ENCODE measurements at places on chromosomes 7 and 10.

DNA sequence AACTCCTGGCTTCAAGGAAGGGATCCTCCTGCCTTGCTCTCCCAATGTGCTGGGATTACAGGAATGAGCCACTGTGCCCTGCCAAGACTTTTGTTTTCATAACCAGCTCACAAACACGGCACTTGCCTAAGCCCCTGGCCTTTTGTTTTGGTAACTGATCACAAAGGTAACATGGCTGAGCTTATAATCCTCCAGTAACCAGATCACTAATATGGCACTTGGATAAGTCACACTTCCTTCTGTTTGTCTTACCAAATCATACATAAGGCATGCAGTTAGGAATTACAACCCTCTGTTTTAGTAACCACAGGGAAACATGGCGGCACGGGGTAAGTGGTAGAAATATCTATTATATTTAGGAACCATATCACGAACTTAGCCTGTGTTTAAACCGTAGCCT lies 577.1 kb downstream of the CALN1 start:
- DNase-seq: no peak

DNA sequence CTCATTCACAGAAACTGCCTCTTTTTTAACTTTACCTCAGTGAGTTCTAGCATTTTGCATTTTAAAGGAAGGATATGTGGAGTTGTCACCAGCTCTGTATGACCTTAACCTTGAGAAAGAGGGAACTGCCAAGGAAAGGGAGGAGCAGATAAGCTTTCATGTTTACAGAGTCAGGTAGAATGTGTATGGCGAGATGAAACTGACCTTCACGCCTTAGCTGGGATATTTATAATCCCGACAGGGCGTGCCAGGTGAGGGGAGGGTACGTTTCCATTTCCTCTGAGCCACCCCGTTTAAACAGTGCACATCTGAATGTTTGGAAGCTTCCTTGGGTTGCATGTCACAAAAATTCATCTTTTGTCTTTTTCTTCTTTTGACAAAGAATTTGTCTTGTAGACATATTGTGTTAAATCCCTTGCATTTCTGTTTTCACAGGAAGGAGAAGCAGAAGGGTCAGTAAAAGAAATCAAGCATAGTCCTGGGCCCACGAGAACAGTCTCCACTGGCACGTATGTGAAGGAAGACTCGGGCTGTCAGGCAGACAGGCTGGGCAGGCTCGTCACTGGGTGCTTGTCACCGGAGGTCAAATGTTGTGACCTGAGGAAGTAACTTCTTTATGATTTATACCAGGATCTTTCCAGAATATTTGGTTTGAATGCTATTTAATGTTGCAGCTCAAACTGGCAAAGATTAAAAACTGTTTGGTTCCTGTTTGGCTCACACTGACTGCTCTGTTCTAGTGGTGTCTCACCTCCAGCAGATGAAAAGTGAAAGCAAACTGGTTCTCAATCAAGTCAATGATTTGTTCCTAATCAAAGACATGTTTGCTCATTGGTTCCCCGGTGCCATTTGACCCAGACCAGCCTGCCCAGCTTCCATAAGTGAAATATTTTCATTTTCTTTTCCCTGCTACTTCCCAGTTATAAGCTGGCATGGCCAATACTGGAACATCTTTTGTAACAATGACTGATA lies 16.2 kb downstream of the OPTN start:
- DNase-seq: no peak

DNA sequence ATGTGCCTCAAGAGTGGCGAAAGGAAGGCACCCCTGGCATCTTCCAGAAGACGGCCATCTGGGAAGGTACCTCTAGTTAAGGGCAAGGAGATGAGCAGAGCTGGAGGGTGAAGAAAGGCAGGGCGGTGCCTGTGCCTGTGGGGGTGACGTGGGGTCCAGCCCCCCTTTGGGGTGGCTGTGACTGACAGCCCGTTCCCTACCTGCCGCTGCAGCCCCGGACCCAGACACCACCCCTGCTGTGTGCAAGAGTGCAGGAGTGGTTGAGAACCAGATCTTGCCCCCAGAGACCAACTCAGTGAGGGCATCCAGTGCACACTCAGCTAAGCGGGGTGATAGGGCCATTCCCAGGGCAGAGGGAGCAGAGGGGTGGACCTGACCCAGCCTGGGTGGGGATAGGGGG lies 4.3 kb upstream of the MUC17 start:
- no peak for DNase-seq

DNA sequence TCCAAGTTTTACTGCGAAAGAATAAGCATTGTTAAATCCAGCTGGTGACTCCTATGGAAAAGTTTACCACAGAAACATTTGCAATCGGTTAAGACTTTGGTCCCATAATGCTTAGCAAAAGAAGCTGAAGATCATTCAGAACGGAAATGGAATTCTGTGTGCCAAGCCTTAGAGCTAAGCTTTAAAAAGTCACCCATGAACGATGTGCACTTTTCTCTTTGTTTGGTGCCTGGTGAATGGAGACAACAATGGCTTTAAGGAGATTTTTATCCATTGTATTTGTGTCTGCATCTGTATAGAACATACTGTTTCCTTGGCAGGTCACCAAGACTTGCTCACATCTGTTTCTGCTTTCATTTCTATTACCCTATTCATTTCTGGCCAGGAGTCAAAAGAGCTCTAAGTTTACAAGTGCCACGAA lies 26.3 kb upstream of the COL1A2 start:
- DNase-seq: no peak

GRCh38 chr7:149292462-149292823 lies 30.4 kb downstream of the ZNF783 start:
- DNase-seq: no peak

DNA sequence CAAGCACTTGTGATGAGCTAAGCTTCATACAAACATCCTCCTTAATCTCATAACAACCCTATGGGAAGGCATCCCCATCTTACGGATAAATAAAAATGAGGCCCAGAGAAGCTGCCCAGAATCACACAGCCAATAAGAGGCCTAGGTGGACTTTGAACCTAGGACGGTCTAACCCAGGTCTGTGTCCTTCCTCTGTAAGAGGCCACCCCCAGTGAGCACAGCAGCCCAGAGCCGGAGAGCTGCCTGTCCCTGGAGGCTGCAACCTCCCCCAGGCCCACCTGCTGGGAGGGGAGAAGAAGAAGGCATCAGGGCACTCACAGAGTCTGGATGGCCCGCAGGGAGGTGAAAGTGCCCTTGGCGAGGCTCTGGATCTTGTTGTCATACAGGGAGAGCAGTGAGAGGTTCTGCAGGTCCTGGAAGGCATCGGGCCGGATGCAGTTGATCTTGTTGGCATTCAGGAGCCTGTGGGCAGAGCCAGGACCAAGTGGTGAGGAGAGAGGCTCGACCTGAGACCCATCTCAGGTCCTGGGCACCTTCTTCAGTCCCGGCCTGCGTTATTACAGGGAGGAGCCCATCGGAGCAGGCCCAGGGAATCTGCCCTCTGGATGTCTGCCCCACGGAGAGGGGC lies 129.6 kb downstream of the SLIT1 start:
- DNase-seq: no peak

DNA sequence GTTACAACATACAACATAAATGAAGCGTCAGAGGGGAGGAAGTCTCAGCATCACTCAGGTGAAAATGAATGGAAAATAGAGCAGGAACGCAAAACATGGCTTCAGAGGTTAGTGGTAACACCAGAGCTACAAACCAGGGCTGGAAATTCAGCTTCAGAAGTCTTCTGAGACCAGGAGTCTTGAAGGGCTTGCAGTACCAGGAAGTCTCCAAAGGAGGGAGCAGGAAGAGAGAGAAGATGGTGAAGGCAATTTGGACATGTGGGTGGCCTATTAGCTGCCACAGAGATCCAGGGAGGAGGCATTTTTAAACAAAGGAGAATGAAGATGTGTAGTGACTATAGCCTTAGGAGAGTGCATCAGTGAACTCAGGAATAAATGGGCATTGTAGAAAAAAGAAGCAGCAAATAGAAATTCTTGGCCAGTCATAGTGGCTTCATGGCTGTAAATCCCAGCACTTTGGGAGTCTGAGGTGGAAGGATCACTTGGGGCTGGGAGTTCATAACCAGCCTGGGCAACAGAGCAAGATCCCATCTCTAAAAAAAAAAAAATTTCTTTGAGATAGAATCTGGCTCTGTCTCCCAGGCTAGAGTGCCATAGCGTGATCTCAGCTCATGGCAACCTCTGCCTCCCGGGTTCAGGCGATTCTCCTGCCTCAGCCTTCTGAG lies 9.3 kb upstream of the TET1 start:
- DNase-seq: no peak

DNA sequence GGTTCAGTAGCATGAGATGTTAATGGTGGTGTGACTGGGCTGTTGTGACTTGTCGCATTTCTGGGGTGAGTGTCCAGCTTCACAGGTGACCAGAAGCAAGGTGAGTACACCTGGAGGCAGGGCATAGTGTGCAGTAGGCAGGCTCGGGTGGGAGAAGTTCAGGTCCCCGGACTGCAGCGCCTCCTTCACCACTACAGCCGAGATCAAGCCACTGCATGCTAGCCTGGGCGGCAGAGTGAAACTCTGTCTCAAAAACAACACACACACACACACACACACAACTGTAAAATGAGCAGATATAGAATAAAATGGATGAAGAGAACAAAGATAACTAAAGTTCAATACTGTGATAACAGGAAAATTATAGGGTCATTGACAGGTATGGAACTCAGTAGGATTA lies 11.1 kb upstream of the PARD3 start:
- DNase-seq: no peak

DNA sequence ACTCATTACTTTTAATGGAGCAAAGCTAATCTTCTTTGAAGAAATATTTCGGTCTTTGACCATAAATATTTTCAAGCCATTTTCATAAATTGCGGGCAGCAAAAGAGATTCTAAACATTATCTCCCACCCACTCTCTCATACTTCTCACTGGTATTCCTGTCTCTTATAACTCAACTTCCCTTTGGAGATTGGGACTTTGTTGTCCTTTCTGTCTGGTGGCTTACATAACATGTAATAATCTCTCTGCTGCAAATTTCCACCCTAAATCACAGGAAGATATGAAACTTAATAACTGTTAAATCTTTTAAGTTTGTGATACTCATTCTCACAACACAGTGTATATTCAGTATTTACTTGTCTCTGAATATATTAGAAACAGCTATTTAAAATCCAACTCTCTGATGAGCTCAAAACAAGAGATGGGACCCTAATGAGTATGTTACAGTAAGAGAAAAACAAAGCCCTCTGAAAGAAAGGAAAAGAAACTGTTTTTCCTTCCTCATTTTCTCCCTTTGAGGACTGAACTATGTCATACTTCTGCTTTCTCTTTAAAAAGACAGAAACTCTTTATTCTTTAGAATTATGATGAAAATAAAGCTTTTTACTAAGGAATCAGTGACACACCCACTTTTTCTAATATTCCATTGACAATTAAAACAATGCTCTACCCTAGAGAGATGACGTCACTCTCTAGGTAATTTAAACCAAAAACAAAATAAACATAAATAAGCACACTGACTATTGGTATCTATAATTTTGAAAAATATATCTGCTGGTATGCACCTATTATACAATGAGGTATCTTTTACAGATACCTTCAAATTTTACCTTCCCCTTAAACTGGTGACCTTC lies 14.7 kb downstream of the CALCR start:
- DNase-seq: no peak

GRCh38 chr10:110852255-110852896 lies 19.4 kb upstream of the PDCD4 start:
- DNase-seq: no peak

GRCh38 chr10:104435822-104436221 lies 82.2 kb downstream of the CFAP58 start:
- no peak for DNase-seq

- DNase-seq: no peak
Measured at GRCh38 chr10:12634621-12634931, 285.2 kb downstream of the CAMK1D start.

DNA sequence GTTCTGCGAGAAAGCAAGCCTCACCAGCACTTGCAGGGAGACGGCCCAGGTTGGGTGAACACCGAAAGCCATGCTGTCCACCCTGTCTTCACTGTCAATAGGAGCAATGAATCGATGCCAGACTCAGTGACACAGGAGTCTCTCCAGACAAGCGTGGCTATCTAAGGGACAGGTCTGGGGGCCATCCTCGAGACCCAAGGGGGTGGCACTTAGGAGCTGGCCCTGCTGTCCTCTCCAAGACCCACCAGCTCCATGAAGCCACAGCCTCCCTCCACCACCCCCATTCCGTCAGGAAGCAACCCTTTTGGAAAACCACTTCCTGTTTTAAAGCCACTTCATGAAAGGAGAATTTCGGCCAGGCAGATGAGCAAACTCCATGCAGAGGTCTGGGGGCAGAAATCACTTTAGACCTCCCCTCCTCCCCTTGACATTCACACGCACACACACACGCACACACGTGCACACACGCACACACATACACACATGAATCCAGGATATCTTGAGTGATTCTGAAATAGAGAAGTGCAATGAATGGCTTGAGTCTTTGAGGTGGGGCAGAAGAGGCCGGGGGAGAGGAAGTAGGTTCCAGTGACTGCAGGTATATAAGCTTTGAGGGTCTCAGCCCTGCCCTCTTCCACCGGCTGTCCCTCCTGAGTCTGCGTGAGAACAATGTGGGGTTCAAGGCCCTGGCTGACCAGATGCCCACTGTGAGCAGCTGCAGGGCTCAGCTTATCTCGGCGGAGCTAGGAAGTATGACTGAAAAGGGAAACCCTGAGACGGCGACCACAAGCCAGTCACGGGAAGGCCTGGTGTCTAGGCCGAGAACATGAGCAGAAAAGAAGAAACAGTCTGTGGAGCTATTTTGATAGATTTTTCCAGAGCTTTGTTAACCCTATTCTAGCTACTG lies 25.0 kb downstream of the RGS10 start:
- peak; percentile 80 for DNase-seq

DNA sequence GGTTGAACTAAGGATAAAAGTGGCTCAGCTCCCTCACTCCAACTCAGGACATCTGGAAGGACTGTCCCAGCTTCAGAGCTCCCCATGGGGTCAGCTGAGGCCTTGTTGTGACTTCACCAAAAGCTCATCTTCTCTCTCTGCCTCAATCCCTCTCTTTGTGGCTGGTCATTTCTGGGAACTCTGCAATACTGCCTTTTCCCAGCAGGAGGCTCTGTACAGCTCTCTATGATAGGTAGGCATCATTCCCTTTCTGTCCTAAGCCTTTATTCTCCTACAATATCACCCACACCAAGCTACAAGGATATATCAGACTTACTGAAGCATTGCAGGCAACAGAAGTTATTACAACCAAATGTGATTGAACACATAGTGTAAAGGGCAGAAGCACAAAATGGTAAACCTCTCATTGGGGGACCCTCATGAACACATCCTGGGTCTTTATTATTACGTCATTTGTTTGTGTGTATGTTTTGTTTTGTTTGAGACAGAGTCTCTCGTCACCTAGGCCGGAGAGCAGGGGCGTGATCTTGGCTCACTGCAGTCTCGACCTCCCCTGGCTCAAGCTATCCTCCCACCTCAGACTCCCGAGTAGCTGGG lies 36.7 kb upstream of the PRPS1L1 start:
- no peak for DNase-seq

- no peak for DNase-seq
Measured at GRCh38 chr10:46288601-46289206, 1.9 kb downstream of the ANTXRL start.
